ENCODE measurements at places on chromosomes 1 and 21. TPM values are rescaled to one million over a fixed set of nuclear protein-coding genes. Genes with fewer than 3 reads are reported as not detected.
A peak's percentile ranks its signal among the peaks of the same experiment; 100 is the strongest.

EFNA3 gene
- 11.6 TPM for total RNA-seq

OR2L3 gene
- total RNA-seq: not detected

RNF187 gene
- total RNA-seq: 113 TPM

EVA1B gene
- 10.3 TPM for total RNA-seq

ZBTB37 gene
- total RNA-seq: 11.3 TPM

DNA sequence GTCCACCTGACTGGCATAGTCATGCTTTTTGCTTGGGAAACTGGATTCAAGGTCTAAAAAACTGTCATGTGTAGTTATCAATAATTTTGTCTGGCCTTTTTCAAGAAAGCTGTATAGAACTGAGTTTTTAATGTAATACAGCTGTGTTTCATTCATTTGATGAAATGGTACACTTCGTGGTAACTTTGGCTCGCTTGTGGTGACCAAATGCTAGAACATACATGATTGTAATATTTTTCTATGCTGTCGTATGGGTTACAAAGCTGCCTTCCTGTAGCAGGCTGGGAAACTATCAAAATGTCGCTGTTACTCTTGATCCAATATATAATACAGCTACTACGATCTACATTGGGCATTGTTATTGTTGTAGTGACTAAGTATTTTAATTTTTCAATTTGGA, 2.1 kb downstream of the LRRC42 start:
- peaks cover 4% of the 10 kb centered on the region for H3K4me1 ChIP-seq
- no peak overlapping the region for H3K4me3 ChIP-seq
- peaks cover 14% of the 10 kb centered on the region for H3K36me3 ChIP-seq
- H3K27ac ChIP-seq: no peak overlapping the region
- no peaks in the 10 kb centered on the region for H3K27me3 ChIP-seq

- no peaks in the 10 kb centered on the region for H3K27me3 ChIP-seq
- H3K4me1 ChIP-seq: no peaks in the 10 kb centered on the region
- no peaks in the 10 kb centered on the region for H3K36me3 ChIP-seq
- DNase-seq: no peak
- H3K4me3 ChIP-seq: no peak overlapping the region
- no peak overlapping the region for H3K27ac ChIP-seq
Measured at GRCh38 chr1:51664421-51665240, 47.7 kb downstream of the OSBPL9 start.

DNA sequence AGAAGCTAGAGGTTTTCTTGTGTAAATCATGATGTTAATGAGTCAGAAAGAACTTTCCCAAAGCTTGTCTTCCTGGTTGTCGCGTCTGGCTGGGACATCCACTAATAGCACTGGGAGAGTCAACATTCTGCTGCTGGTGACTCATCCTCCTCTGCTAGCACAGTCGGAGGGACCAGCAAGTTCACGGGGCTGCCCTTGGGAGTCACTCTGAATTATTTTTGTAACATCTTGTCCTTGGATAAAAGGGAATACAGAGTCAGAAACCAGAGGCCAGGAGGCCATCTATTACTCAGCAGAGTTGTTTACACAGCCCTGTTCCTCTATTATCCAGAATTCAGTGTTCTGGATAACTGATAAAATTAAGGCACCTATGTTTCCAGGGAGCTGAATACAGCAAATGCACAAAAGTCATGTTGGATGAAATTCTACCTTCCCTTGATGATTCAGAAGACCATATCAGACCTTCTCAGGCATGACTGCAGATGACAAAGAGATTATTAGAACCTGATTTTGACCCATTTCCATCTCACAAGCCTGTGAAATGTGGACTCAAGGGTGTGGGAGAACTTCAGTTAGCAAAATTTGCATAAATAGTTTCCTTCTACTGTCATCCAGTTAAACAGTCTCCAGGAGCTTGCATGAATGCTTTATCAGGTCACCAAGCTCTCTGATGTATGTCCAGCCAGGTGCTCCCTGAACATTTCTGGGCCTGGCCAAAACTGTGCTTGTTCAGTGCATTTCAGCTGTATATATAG, 68.1 kb downstream of the JAK1 start:
- no peaks in the 10 kb centered on the region for H3K27me3 ChIP-seq
- peaks cover 9% of the 10 kb centered on the region for H3K4me1 ChIP-seq
- H3K4me3 ChIP-seq: no peak overlapping the region
- no peak for DNase-seq

DNA sequence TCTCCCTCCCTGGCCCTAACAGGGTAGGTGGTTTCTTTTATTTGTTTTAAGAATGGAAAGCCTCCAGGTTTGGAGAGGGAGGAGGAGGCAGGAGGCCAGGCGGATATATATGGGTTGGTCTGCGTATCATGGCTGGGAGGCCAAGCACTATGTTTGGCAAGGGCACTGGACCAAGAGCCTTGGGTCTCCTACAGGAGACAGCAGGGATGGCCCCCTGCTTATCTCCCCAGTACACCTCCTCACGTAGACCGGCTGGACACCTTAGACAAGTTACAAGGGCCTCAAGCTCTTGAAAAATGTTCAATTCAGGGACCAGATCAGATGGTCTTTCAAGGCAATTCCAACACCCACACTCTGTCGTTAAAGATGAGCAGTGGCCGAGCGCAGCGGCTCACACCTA, 10.9 kb downstream of the SLC41A1 start:
- no peak overlapping the region for H3K4me3 ChIP-seq
- H3K36me3 ChIP-seq: peaks cover 5% of the 10 kb centered on the region
- H3K4me1 ChIP-seq: no peaks in the 10 kb centered on the region

DNA sequence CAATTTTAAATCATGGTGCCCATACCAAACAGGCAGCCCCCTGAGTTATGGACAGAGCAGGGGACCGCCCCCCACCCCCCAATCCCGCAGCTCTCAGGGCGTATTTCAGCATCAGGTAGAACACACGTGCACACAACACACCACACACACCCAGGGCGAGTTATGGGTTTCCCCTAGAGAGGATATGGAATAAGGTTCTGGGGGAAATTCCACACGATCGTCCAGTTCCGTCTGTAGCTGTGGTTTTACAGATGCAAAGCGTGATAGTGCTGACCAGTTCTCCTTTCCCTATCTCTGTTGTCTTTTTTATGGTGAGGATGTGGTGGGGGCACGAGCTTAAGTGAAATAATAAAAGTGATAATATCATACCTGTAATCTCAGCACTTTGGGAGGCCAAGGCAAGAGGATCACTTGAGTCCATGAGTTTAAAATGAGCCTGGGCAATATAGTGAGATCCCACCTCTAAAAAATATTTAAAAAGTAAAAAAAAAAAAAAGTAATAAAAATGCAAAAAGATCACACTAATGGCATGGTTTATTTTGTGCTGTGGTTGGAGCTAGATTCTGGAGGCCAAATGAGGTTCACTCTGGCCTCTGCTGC, 25.1 kb downstream of the C2CD2 start:
- H3K4me1 ChIP-seq: peaks cover 22% of the 10 kb centered on the region
- no peaks in the 10 kb centered on the region for H3K27me3 ChIP-seq
- no peak overlapping the region for H3K27ac ChIP-seq

DNA sequence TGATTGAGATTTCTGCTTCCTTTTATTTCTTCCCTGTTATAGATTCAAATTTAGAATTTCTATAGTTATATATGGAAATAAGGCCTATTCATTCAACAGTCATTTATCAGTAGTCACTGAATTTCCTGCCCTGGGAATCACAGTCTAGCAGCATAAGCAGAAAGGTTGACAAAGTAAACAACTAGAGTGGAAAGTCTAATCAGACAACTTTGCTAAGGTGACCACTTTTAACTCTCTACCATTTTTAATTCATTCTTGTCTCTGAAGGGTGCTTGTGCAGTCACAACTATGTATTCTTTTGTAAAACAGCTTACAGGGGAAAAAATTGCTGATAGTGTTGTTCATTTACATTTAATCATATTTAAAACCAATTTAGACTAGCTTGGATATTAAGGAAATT, 66.1 kb upstream of the PLA2G4A start:
- peaks cover 3% of the 10 kb centered on the region for H3K4me1 ChIP-seq
- no peak overlapping the region for H3K27ac ChIP-seq
- DNase-seq: no peak
- H3K36me3 ChIP-seq: no peaks in the 10 kb centered on the region
- no peaks in the 10 kb centered on the region for H3K27me3 ChIP-seq

- peaks cover 52% of the 10 kb centered on the region for H3K36me3 ChIP-seq
- peak overlapping the region; percentile 92 for H3K4me3 ChIP-seq
- H3K27me3 ChIP-seq: no peaks in the 10 kb centered on the region
- DNase-seq: no peak
- no peak overlapping the region for H3K27ac ChIP-seq
Measured at GRCh38 chr1:35191429-35192055, 1.4 kb downstream of the SFPQ start.

- no peaks in the 10 kb centered on the region for H3K27me3 ChIP-seq
- no peak overlapping the region for H3K4me3 ChIP-seq
- H3K27ac ChIP-seq: no peak overlapping the region
Measured at GRCh38 chr1:25757846-25758185, 42.2 kb upstream of the SELENON start.

DNA sequence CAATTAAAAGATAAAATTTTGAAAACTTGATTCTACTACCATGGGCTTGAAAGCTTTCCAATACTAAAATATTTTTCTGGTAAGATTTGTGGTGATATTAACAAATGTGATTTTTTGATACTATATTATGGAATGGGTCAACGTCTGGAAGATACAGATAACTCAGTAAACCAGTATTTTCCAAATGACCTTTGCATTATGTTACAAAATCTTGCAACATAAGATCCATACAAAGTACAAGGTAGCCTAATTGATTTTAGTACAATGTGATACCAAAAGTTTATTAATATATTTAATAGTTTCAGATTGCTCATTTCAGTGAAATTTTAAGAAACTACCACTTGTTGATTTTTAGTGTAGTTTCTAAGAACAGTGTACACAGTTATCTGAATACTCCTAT, 236.2 kb downstream of the KIF26B start:
- no peaks in the 10 kb centered on the region for H3K36me3 ChIP-seq
- no peaks in the 10 kb centered on the region for H3K4me1 ChIP-seq
- no peaks in the 10 kb centered on the region for H3K27me3 ChIP-seq
- H3K27ac ChIP-seq: no peak overlapping the region
- H3K4me3 ChIP-seq: no peak overlapping the region

All from H1 (cell line).